ENCODE measurements at places on chromosomes 6 and 20. TPM values are rescaled to one million over a fixed set of nuclear protein-coding genes. Genes with fewer than 3 reads are reported as not detected.

The APCDD1L gene
- total RNA-seq = not detected

The ZBTB46 gene
- not detected for total RNA-seq

The FOXS1 gene
- not detected for total RNA-seq

The TAAR9 gene
- not detected for total RNA-seq

The AIG1 gene
- total RNA-seq = 19.8 TPM

The ZBTB22 gene
- total RNA-seq = 4.6 TPM

The ABRACL gene
- 192 TPM for total RNA-seq

DNA sequence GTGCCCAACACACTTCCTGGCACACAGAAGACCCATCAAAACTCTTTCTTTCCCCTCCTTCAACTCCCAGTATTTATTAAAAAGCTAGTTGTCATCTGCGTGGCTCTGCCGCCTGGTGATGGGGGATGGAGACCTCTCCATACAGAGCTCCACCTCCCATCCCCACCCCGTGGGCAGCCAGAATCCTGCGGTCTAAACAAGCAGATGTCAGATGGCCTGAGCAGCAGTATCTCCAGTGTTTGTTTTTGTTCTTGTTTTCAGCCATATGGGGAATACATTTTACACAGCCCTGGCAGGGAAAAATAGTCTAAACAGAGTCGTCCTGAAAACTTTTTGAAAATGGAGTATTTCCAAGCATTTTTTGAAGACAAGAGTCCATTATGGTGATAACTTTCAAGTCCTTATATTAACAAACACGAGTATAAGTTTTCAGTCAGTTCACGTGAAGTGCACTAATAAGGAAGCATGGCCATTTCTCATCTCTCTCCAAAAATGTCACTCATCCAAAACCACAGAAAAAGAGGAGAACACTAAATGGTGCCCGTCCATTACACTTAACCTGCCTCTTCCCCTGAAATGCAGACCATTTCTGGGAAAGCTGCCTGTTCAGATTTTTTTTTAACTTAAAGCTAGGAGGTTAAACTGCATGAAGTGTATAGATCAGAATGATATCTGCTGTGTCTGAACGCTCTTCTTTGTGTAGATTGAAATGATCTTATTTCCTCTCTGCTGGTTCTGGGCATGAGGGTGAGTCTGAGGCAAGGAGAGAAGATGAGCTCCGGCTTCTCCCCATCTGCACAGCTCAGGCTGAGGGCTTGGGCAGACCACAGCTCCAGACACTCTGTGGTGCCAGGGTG lies 91.0 kb downstream of the TCP11 start:
- DNase-seq = no peak

GRCh38 chr20:533526-533925 lies 10.1 kb downstream of the CSNK2A1 start:
- DNase-seq = no peak

DNA sequence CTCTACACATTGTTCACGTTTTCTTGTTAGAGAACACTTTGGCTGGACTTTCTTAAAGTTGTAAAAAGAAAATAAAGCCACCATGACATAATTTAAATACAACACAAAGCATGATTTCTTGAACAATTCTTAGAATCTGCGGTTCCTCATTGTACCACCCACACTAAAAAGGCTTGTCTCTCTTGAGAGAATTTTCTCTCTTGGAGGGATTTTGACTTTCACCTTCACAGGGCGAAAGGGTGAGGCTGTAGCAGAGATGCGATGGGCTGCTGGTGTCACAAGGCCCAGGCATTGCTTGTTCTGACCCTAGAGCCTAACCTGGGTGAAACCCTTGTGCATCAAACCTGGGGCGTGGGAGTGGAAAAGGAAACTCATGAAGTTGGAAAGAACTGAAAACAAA lies 122.7 kb upstream of the RIPOR2 start:
- no peak for DNase-seq

DNA sequence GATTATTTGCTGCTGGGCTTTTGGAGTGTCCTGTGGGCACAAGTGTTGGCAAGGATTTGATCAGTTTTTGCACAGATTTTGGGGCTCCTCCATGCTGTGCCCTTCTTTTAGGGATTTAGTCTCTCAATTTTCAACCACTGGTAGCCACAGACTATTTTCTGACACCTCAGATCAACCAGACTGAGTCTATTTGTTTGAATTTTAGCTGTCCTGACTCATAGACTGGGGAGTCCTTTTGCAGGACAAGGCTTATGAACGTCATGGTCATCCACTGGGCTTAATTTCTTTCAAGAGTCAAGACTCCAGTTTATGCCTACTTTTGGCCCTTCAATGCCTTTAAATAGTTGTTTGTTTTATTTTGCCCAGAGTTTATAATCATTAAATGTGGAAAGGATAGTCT lies 59.3 kb downstream of the BCKDHB start:
- DNase-seq = no peak

- no peak for DNase-seq
Observed at GRCh38 chr6:75287424-75287823, 2.8 kb upstream of the TMEM30A start.

- no peak for DNase-seq
Observed at GRCh38 chr6:114176726-114177125, 166.1 kb downstream of the HS3ST5 start.

DNA sequence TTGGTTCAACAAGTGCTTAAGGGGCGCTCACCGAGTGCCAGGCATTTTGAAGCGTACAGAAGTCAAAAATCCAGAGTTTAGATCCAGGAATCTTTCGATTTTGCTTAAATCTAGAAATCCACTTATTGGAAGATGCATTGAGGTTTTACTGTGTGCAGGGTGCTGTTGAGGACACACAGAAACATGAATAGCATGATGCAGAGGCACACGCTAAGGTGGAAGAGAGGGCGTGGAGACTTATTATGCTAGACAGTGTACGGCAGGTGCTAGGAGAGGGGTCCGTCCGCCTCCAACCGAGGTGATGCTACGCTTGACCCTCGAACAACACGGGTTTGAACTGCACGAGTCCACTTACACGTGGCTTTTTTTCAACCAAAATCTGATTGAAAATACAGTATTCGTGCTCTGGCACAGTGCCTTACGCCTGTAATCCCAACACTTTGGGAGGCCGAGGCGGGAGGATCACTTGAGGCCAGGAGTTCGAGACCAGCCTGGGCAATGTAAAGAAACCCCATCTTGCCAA lies 1.0 kb upstream of the KIF13A start:
- no peak for DNase-seq

DNA sequence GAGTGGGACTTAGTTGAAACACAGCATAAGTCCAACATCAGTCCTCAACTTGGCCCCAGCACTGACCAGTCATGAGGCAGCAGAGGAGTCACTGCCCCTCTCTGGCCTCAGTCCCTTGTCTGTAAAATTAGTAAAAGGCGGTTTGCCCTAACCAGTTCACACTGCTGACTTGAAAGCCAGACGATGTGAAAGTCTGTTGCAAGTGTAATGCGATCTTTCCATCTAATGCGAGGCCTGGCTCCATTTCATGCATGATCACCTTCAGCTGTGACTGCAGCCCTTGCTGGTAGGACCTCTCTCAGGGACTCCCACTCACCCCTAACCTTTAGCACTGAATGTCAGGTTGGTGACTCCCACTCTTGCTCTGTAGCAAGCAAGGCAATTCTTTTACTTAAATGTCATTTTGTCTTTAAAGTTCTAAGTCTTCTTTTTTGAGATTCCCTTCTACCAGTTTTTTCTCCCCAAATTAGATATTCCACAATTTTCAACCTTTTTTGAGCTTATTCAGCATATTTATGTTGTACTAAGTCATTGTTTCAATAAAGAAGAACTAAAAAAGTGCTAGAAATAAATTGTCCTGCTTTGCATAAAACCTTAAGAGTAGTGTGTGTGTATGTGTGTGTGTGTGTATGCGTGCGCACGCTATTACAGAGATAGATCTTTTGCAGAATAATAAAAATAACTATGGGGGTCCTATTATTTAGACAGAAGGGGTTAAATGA lies 245.5 kb downstream of the PACRG start:
- DNase-seq = no peak

- no peak for DNase-seq
Observed at GRCh38 chr20:53829724-53830521, 236.3 kb upstream of the ZNF217 start.

DNA sequence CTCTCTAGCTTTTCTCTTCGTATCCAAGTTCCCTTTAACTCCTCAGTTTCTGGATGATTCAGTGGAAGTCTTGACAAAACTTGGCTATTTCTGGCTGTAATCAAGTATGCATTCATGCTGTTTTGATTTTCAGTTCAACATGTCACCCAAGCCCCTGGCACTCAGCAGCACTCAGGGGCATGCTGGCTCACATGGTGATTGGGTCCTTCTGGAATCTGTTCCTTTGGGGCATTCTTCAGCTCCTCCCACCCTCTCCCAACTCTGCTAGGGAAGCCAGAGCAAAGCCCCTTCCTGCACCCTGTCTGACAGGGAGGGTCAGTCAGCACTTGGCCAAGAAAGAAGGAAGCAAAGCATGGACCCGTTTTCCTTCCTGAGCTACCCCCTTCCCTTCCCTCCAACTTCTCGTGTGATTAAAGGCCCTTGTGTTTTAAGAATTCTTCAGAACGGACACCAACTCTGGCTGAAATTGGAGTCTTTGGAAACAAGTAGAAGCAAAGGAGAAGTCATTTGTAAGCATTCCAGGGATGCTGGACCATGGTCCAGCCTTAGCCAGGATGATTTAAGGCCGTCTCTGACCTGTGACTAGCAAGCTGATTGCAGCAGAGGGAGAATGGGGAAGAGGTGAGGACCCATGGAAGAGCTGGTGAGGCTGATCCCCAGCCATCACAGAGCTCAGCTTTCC lies 7.1 kb downstream of the PLEKHG1 start:
- DNase-seq = no peak

DNA sequence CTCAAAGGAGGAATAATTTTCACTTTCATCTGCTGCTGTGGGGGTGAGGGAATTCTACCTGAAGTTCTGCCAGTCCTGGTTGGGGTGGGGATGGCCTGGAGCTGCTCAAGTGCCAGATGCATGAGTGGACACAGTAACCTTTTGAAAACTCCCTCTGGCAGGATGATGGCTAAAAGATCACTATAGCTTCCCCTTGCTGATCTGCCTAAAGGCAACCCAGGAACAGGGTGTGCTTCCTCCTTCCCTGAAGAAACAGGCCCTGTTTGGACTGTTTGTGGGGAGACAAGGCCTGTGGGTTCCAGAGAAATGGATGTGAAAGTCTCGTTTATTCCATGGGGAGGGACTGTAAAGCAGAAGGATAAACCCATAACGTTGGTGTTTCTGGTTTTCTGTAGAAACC lies 176.9 kb downstream of the DTNBP1 start:
- DNase-seq = no peak

DNA sequence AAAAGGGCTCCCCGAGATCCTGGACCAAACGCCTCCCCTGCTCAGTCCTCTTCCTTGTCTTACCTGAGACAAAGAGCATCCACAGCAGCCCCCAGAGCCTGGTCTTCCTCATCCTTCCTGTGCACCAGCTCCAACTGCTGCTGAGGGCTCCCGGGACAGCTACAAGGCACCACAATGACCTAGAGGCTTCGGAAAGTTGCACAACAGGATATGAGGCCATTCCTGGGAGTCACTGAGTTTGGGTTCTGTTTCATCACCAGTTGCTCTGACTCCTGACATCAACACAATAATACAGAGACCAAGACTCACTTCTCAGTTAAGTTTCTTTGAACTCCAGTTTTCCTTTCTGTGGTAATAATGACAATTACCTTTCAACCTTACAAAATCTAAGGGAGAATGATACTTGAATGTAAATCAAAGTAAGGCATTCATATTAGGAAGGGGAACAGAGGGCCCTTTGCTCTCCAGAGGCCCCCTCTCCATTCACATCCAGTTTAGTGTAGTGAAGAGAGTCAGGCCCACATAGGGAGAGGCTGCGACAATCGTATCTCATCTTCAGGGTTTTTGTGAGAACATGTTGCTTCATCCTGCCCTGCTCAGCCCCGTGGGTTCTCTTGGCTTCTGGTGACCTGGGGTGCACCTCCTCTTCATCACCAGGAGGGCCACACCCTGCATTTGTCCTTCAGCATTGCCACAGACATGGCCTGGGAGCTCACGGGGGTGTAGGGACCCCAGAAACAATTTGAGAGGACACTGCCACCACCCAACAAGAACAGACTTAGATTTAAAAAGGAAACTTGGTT lies at the start of gene TREM1:
Gene TREM1, minus strand, starts transcription at position 139 of the 803 bp plus-strand sequence. Its CDS starts 27 bp downstream, at position 112.
- DNase-seq = no peak

GRCh38 chr6:35065870-35066269 lies 75.3 kb downstream of the TCP11 start:
- DNase-seq = no peak

DNA sequence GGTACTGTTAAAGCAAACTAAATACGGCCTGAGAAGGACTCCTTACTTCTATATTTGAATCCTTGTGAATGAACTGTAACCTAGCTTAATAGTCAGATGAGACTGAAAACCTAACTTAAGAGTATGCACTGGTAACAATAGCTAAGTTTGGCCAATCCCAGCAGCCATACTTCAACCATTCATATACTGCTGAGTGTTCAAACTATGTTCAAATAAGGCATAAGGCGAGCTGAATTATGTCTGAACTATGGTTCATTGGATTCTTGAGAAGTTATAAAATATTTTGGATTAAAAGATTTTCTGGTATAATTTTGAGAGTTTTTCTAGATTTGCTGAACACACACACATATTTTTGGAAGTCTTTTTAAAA lies 2.2 kb downstream of the SMPDL3A start:
- no peak for DNase-seq

GRCh38 chr6:32568561-32568960 lies 21.1 kb downstream of the HLA-DRB1 start:
- DNase-seq = no peak

DNA sequence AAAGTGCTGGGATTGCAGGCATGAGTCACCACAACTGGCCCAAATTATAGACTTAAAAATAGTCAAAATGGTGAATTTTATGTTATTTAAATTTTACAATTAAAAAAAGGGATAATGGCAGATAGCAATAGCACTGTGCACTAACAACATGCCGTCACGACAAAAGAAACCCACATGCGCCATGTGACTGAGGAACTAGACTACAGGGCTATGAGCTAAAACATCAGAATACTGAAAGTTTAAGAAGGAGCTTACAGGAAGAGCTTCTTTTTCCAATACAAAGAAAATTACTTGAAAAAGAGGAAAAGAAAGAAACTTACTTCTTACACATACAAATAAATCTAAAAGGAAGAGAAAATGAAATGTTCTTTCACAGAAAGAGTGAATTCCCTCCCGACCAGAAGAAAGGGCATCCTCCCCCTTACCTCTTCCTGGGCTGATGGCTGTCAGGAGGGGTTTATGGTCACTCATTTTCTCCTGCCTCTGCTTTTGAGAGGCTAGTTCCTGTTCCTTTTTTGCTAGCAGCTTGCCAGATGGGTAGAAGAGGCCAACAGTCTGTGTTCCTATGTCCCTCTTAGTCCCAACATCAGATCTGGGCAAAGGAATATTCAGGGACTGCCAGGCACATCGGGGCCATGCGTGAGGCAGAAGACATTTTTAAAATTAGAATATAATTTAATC lies 54.5 kb downstream of the DZANK1 start:
- DNase-seq = no peak

- DNase-seq = no peak
Observed at GRCh38 chr6:168390749-168391420, 50.1 kb upstream of the SMOC2 start.
